Endodermal cell (in vitro differentiated cells): ENCODE measurements at places on chromosomes 2 and 18. TPM values are rescaled to one million over a fixed set of nuclear protein-coding genes. Genes with fewer than 3 reads are reported as not detected.

- no peak overlapping the region for H3K4me3 ChIP-seq
- no peaks in the 10 kb centered on the region for H3K4me1 ChIP-seq
- H3K27me3 ChIP-seq, result no peaks in the 10 kb centered on the region
- no peak overlapping the region for H3K27ac ChIP-seq
Measured at GRCh38 chr18:5439986-5440696, 103.7 kb downstream of the EPB41L3 start.

KCNK3 gene
- total RNA-seq, result not detected in 2 replicates

EGR4 gene
- 0.23 TPM in 1 of 3 replicates, not detected in the others for total RNA-seq

DNA sequence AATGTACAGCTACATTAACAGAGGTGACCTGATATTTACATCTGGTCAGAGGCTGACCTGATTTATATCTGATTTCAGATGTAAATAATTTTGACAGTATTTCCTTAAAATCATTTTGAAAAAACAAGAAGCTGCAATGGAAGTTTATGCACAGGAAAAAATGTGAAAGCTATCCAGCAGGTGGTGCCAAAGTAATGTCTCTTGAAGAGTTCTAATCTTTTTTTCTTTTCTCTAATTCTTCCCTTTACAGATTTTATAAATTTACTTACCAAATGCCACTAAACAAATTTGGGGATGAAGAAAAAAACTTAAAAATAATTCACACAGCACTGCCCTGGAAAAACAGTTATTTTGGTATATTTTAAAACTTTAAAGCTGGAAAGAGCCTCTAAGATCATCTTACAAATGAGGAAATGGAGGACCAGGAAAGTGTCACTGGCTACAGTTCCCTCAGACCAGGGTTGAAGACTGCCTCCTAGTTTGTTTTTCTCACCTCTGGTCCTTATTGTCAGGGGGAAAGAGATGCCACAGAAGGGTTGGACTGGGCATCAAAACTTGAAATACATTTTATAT, 16.4 kb upstream of the FBLN7 start:
- H3K36me3 ChIP-seq, result peaks cover 23% of the 10 kb centered on the region
- H3K4me3 ChIP-seq, result no peak overlapping the region
- H3K27ac ChIP-seq, result no peak overlapping the region
- no peaks in the 10 kb centered on the region for H3K4me1 ChIP-seq
- no peaks in the 10 kb centered on the region for H3K27me3 ChIP-seq

DNA sequence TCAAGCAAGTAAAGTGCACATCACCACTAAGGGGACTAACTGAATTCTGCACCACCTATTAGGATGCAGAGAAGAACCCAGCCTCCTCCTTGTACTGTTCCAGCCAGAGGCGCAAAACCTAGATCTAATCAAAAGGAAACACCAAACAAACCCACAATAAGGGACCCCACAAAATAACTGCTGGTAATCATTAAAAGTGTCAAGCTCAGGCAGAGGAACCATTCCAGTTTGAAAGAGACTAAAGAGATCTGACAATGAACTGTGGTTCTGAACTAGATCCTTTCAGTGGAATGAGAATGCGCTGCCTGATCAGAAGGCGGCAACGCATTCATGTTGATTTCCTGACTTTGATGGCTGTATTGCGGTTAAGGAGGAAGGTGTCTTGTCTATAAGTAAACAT, 16.8 kb downstream of the HDLBP start:
- no peak for DNase-seq
- H3K27ac ChIP-seq, result no peak overlapping the region
- H3K36me3 ChIP-seq, result peaks cover 16% of the 10 kb centered on the region
- peaks cover 6% of the 10 kb centered on the region for H3K4me1 ChIP-seq
